ENCODE measurements at places on chromosomes 16 and 17.

- no peak for DNase-seq
Measured at GRCh38 chr17:17224137-17224536, 12.8 kb downstream of the FLCN start.

DNA sequence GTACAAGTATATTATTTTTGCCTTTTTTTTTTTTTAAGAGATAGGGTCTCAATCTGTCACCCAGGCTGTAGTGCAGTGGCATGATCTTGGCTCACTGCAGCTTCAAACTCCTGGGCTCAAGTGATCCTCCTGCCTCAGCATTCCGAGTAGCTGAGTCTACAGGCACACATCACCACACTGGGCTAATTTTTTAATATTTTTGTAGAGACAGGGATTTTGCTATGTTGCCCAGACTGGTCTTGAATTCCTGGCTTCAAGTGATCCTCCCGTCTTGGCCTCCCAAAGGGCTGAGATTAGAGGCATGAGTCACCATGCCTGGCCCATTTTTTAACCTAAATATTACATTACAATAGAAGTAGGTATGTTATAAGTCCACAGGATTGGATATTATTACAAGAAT lies 3.2 kb downstream of the TERB1 start:
- no peak for DNase-seq

DNA sequence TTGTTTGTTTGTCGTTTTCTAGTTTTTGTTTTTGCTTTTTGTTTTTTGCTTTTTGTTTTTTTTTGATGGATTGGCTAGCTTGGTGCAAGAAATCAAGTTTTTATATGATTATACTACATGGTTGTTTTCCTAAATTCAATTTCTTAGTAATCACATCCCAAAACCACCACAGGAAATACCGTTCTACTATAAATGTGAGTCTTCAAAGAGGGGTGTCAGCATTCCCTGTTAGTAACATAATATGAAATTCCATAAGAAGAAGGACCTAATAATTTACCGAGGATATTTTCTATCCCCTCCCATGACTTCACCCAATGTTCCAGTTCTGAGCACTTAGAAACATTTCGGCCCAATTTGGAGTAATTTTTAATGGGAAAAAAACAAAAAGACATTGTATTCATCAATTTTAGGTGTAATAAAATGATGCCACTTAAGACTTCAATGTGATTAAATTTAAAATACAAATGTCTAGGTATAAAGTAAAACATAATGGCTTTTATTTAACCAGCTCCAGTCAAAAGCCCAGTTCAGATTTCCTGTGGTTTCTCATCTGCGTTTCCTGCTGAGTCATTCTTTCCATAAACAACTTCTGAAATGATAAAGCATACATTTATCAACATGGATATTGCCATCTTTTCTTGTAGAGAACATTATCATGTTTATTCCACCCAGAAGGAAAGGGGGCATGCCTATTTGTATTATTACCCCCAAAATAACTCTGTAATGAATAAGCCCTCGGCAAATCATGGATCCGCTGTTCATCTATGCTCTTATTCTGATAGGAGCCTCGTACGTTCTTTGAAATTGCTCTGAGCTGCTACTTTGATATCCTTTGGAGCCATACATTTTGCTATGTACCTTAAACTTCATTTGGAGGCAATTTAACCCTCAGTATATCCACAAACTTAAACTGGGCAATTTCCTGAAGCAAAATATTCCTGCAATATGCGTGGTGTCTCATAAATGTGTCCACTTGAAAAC lies 28.1 kb downstream of the HSBP1 start:
- no peak for DNase-seq

- peak; percentile 16 for DNase-seq
Measured at GRCh38 chr17:48791128-48792032, 25.6 kb downstream of the TTLL6 start.

- no peak for DNase-seq
Measured at GRCh38 chr16:65547772-65548446, 426.0 kb upstream of the CDH11 start.
